ENCODE measurements at places on chromosomes 2 and 18.

DNA sequence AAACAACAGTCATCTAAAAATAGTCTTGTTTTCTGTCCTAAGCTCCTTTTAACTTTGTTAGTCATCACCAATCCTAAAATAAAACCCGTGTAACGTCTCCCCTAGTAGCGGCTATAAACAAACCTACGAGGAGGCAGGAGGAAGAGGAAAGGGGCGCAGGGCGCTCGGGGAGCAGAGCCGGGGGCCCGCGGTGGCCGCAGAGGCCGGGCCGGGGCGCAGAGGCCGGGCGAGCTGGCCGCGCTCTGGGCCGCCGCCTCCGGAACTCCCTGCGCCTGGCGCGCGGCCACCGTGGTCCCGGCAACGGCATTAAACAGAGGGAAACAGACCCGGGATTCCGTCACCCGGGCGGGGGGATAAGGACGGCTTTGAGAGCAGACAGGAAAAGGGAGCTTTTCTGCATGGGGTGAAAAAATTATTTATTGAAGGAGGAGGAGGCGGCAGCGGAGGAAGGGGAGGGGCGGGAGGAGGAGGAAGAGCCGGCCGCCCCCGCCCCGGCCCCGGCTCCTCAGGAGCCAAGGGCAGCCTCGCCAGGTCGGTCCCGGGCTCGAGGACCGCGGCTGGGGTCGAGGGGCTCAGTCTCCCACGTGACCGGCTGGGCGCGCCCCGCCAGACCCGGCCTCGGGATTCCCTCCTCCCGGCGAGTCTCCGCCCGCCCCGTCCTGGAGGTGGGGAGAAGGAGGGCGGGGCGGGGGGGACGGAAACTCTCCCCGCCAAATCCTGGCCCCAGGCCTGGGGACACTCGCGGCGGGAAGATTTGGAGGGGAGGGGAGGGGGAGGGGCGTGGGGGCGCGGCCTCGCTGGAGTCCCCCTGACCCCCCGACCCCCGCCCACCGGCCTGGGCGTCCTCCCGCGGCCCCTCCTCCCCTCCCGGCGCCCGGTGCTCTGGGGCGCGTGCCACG is 1.8 kb upstream of the NFATC1 start:
- DNase-seq = peak; percentile 64

- no peak for DNase-seq
Measured at GRCh38 chr2:223439184-223439583, 163.0 kb downstream of the SCG2 start.

DNA sequence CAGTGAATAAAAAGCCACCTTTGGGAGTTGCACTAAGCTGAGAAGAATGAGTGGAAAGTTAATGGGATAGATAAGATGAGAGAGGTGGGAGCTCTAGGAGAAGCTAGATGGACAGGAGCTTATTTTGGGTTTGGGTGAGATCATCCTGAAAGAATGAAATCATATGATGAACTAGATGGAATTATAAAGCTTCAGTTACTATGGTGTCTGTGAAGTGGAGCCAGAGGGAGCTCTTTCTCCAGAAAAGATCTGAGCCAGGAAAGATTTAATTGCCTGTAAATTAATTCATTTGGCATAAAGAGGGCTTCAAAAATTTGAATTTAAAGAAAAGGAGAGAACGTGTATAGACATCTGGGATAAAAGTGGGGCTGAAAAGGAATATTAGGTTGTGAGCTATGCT is 10.3 kb downstream of the DNAH6 start:
- DNase-seq = peak; percentile 30

DNA sequence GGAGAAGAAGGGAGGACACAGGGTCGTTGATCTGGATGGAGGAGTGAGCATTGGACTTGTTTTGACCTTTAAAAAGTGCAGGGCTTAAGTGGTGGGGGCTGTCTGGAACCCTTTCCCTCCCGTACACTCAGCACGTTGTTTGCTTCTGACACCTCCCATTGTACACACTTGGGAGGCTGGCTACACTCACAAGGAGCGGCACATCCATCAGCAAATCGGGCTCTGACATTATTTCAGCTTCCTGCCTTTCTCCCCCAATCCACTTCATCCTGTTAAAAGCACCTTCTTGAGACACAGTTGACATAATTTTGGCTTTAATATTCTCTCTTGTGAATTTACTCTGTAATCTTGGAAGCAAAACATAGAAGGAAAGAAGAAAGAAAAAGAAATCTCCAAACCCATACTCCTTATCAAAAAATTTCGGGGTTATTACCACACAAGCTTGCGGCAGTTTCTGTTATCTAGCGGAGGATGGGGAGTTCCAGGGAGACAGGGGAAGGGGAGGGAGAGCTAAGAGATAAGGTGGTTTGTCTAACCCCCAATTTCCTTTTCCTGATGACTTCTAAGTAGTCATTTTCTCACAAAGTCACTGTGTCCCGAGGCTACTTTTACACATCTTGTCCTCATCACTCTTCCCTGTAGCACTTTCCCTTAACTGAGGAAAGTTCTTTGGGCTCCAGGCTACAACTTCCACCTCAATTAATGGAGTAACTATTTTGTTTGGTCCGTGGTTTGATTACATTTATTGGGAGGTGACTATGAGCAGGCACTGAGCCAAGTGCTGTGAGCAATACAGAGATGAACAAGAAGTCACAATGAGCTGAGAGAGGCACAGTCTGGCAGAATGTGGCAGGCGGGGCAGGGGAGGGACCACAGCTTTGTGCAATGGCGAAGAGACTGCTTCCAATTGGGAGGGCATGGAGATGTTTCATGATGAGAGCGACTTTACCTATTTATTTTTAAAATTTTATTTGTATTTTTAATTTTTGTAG is 240.1 kb upstream of the MEX3C start:
- DNase-seq = no peak

GRCh38 chr2:145286716-145287275 is 766.9 kb upstream of the ZEB2 start:
- DNase-seq = no peak

DNA sequence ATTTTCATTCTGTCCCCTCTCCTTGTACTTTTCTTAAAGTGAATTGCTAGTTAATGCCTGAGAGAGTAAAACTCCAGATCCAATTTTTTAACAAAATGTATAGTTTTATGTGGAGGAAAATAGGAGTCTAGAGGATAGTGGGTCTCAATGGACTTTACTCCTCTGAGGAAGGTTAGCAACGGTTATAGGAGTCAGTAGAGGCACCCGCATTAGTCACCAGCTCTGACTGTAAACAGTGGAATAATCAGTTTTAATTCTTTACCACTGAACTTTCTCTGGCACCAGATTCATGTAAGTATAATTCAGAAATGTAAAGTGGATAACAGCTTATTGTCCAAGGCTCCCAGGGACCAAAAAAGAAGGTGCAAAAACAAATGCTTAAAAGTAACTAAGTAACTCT is 38.7 kb upstream of the HNMT start:
- DNase-seq = no peak

DNA sequence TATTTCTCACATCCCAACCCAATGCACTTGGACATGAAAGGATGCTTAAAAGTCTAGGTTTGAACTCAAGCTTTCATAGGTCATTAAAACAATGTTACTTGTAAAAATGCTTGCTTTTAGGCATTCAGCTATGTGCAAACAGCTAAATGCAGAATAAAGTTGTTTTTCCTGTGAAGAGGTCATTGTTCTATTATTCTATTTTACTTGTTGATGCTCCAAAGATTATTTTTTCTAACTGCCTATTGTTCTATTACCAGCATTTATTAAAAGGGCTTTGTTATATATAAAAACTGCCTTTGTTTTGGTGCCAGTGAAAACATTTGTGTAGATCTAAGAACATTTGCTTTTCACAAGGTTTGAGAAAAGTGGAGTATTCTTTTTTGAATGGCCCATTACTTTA is 49.4 kb downstream of the TMEM178A start:
- no peak for DNase-seq

- no peak for DNase-seq
Measured at GRCh38 chr2:126909781-126910180, 11.1 kb downstream of the TEX51 start.

DNA sequence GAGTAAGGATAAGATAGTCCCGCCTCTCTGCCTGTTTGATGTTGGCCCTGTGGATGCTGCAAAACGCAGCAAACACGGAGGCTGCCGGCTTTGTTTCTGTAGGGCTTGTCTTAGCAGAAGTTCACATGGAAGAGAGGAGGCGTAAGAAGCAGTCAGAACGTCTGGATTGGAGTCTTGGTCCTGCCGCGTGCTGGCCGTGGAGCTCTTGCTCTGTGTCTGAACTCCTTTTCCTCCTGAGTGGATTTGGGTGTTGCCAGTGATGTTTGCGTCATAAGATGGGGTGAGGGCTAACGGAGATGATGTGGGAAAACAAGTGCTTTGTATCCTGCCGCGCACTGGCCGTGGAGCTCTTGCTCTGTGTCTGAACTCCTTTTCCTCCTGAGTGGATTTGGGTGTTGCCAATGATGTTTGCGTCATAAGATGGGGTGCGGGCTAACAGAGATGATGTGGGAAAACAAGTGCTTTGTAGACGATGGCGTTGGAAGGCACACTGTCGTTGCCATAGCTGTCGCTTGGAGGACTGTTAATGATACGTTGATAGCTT is 240.9 kb downstream of the AGAP1 start:
- DNase-seq = no peak

DNA sequence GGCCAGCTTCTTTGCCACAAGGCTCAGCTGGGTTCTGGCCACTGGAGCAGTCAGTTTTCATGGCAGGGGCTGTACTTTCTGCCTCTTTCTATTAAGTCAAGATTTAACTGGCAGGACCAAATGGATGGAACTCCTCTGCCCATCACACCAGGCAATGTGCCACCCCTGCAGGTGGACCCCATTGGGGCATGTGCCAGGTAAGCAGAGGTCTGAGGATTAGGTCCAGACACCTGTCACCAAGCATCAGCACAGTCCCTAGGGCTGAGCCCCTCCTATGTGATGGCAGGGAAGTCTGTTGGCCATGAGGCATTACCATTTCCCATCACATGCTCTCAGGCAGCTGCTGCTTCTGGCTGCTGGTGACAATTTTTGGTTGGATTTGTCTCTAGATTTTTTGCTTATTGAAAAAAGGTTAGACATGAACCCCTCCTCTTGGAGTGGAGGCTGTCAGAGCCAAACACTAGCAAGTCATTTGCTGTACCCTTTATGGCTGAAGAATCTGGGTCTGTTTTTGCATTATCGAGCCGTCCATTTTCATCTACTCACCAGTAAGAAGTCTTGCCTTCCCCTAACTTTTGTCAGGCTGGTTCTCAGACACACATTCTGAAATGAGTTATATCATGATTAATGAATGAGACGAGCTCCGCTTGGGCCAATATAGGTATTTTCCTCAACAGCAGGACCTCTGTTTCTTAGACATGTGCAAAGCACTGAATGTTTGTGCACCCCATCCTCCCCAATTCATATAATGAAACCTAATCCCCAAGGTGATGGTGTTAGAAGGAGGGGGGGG is 328.0 kb downstream of the TSN start:
- no peak for DNase-seq

DNA sequence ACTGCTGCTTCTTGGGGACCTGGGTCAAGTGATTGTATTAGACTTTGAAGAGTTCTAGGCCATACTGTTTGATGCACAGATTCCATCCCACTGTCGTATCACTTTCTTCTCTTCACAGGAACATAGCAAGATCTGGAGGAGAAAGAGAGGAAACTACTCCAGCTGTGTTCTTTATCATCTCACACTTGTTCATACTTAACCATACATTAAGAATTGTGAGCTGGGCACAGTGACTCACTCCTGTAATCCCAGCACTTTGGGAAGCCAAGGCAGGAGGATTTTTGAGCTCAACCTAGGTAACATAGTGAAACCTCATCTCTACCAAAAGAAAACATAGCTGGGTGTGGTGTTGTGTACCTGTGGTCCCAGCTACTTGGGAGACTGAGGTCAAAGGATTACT is 111.7 kb downstream of the PARD3B start:
- DNase-seq = no peak

DNA sequence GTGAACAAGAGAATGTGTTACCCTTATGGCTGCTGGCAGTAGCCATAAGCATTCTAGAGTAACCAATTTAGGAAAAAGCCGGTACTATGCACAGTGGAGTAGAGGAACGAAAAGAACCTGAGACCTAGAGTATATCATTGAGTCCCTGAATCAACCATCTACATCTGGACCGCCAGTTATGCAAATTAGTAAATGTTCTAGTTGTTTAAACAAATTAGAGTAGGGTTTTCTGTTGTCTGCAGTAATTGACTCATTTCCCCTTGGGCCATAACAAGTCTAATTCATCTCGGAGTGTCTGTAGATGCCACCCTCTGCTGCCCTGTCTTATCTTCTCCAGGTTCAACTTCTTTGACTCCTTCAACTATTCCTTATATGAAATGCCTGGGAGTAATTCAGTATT is 60.1 kb upstream of the CAPN13 start:
- DNase-seq = no peak

DNA sequence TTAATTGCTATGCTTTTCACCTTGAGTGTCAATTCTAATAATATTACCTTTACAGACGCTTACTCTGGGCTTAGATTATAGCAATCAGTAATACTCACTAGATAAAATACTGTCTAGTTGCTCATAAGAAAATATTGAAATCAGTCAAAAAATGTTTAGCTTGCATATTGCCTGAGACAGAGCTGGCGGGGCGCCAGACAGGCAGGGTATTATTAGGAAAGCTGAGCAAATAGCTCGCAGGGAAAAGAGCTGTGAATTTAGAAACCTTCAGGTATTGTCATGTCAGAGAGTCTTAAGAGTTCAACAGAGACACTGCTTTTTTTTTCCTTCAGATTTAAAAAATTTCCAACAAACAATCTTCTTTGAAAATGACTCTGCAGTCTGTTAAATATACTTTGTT is 118.4 kb downstream of the MEIS1 start:
- DNase-seq = no peak

GRCh38 chr2:42256505-42256904 is 87.4 kb downstream of the EML4 start:
- DNase-seq = no peak

- DNase-seq = no peak
Measured at GRCh38 chr18:6088432-6088831, 193.1 kb upstream of the TMEM200C start.

GRCh38 chr2:230870544-230871360 is 6.0 kb downstream of the ITM2C start:
- DNase-seq = no peak

DNA sequence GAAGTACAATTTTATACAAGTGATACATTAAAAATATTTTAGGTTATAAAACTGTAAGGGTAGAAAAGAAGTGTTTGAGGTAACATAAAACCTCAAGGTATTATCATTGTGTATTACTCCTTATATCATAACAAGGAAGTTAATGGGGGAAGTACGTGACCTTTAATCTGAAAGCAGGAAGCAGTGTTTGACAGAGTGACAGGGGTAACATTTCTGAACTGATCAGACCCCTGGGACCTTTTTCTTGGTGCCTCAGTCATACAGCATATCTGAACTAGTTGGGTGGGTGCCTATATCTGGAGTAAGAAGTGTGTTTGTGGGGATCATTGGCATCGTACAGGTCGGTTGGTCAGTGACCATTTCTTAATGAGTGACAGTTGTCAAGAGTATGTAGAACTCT is 43.0 kb downstream of the MALT1 start:
- DNase-seq = no peak

- no peak for DNase-seq
Measured at GRCh38 chr2:170181602-170182001, 3.7 kb downstream of the MYO3B start.

GRCh38 chr18:77079954-77080682 is 52.5 kb downstream of the MBP start:
- DNase-seq = no peak

- no peak for DNase-seq
Measured at GRCh38 chr2:40477361-40477760, 25.5 kb upstream of the SLC8A1 start.

Data from HCEC 1CT (cell line).